ENCODE measurements at places on chromosomes 1 and 21.

- no peak for DNase-seq
These were observed 18.6 kb downstream of the INSRR start for GRCh38 chr1:156840186-156840897.

DNA sequence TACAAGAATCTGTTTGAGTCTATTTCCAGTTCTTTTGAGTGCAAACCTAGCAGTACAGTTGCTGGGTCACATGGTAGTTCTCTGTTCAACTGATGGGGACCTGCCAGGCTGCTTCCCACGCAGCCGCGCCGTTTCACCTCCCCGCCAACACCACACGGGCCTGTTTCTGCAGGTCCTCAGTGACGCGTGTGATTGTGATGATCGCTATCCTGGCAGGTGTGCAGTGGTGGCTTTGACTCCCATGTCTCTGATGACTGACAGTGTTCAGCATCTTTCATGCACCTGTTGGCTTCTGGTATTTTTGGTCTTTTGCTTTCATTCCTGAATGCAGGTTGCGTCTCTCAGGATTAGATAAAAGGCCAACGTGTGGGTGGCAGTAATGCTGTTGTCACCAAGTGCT, 41.6 kb downstream of the FAAP20 start:
- DNase-seq = no peak

GRCh38 chr1:223264529-223264928, 99.4 kb downstream of the SUSD4 start:
- no peak for DNase-seq

- DNase-seq = peak; percentile 95
These were observed 11.6 kb upstream of the LMNA start for GRCh38 chr1:156102633-156103511.

DNA sequence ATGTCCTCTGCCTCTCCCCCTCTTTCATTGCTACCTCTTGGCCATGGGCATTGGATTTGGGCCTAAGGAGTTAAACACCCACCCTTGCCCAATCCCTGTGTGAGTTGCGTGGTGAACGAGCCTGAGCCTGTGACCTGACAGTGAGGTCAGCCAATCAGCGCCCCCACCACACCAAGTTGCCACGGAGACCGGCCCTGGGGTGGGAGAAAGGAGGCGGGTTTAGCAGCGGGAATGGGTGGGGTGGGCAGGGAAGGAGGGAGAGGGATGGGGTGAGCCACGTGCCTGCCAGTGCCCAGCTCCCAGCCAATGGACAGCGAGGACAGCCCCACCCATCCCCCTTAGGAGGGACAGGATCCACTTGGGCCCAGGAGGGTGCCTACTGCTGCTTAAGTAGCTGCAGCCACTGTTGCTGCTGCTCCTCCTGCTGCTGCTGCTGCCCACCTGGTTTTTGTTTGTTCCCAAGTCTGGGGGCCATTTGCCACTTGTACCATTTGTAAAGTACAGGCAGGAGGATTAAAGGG, 9.5 kb downstream of the ZBTB7B start:
- DNase-seq = no peak

GRCh38 chr1:158105352-158106095, 75.2 kb upstream of the CD1D start:
- no peak for DNase-seq

- peak; percentile 59 for DNase-seq
These were observed 4.7 kb upstream of the ECE1 start for GRCh38 chr1:21295002-21295401.

- no peak for DNase-seq
These were observed 20.9 kb downstream of the SLC1A7 start for GRCh38 chr1:53121319-53122172.

DNA sequence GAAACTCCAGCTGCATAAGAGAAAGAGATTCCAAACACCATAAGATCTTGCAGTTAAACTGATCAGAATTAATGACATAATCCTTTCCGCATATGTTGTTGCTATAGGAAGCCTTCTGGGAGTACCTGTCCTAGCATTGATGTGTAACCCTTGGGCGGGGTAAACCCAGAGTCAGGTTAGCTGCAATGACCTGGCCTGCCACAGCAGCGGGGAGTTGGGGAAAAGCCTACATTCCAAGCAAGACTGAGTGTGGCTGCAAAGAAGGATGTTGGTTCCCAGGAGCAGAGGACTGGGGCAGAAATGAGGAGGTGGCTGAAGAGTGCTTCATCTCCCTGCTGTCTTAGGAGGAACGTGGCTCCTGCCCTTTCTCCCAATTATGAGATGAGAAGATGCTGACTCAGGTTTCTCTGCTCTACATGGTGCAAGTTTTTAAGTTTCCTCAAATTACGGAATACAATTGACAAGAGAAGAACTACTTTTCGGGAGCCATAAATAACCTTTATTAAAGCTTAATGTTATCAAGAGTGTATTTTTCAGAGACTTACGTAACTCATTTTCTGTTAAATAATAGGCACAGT, 142.1 kb downstream of the RYR2 start:
- DNase-seq = no peak

DNA sequence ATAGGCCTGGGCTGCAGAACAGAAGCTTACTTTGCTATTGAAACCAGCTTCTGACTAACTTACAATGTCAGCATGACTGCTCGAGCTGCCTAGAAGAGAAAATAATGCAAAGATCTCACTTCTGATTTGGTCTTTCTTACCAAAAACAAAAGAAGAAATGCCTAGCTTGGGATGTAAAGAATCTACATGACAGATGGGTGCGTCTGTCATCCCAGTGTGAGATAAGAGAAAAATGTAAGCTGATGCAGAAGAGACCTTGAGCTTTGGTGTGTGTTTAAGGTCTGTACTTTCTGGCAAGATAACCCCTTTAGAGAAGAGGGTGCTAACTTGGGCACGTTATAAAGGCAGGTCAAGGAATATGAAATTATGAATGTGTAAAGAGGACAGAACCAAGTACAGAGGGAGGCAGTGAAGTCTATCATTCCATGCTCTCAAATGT, 3.6 kb downstream of the FAM20B start:
- DNase-seq = no peak

DNA sequence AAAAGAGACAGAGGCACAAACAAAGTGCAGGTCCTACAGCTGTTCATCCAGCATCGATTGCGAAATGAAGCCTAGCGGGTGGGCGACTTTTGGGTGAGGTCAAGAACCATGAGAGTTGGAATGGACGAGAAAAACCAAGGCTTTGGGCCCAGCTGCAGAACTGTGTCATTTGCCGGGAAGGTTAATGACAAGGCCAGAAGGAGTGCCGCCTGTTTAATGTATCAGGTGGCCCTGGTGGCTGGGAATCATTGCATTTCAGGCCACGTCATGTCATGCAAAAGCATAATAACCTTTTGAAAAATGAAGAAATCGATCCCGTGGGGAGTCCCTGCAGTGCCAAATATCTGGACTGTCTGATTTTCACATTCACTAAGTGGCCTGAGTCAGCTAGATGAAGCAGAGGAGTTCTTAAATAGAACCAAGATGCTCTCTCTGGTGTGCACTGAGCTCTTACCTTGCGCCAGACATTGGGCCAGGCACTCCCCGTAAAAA, 8.1 kb upstream of the RCC2 start:
- DNase-seq = no peak

Measured in endothelial cell of umbilical vein (primary cell).